ENCODE measurements at places on chromosomes 3 and 15. TPM values are rescaled to one million over a fixed set of nuclear protein-coding genes. Genes with fewer than 3 reads are reported as not detected.

DNA sequence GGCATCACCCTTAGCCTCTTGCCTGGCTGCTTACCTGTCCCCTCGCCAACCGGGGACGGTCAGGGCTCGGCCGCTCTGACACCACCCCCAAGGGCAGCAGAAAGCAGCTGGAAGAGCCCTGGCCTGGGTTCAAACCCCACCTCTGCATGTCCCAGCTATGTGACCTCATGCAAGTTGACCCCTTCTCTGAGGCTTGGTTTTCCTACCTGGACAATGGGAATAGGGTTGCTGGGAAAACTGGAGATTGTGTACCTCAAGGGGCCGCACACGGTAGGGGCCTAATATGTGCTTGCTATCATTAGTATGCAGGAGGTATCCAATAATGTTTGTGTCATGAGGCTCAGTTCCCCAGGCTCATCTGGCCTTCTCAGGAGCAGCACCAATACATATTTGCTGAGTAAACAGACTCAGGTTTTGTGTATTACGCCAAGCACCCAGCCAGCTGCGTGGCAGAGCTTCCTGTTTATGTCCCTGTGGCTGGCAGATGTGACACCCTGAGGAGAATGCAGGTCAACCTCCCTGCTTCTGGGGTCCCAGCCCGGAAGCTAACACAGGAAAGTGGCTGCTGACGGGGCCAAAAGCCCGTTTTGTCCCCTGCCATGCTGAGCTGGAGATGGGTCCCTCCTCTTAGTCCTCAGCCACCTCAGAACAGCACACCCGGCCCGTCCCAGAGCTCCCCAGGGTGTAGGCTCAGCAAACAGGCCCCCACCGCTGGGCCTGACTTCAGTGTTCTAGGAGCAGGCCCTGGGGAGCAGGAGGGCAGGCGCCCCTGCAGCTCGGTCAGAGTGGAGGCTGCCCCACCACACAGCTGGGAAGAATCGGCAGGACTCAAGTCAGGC lies 29.7 kb downstream of the PLXND1 start:
- peak; percentile 62 for DNase-seq

DNA sequence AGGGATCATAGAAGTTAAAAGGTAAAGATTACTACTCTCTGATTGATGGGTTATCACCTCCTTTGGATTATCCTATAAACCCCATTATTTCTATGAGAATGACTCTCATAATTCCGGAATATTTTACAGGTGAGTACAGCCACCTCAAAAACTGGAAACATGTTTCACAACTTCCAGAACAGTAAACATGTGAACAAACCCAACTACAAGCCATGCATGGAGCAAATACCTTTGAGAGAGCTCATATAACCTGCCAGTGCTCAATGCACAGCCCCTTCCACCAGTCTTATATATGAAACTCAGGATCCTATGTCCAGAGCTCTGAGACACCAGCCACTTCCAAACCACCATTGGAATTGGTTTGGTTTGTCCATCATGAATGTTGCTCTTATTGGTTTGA lies 208.0 kb downstream of the MECOM start:
- no peak for DNase-seq

GRCh38 chr3:25091934-25092333 lies 336.1 kb upstream of the RARB start:
- no peak for DNase-seq

DNA sequence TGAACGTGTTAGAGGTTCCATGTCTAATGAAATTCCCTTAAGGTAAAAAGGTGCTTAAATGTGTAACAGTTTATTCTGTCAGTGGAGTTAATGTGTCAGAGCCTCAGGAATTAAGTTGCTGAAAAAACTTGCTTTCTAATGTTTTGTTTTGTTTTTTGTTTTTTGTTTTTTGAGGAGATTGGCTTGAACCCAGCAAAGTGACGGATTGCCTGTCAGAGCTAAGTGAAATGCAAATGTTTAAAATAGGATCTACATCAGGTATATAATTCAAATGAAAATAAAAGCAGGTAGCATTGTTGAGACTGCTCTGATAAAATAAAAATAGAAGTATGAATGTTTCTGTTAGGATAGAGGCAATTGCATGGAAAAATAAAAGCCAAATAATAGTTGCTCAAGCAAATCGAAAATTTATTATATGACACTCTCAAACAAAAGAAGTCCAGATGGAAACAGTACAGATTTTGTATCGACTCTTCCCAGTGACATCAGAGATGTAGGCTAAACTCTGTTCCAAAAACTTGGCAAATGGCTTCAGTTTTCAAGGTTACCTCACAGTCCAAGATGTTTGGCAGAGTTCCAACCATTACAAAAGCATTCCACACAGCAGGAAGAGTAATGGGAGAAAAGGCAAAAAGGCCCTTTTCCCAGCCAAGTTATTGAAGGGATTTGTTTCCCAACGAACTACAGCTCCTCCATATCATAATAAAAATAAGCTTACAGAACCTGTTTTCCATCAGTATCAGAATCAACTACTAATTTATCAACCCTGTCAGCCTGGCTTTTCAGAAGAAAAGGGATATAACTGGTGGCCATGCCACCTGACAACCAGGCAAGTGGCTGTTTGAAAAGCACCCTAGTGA lies 291.0 kb downstream of the TBL1XR1 start:
- peak; percentile 95 for DNase-seq

KIF23 gene
- polyA plus RNA-seq, result 18.0 TPM

DNA sequence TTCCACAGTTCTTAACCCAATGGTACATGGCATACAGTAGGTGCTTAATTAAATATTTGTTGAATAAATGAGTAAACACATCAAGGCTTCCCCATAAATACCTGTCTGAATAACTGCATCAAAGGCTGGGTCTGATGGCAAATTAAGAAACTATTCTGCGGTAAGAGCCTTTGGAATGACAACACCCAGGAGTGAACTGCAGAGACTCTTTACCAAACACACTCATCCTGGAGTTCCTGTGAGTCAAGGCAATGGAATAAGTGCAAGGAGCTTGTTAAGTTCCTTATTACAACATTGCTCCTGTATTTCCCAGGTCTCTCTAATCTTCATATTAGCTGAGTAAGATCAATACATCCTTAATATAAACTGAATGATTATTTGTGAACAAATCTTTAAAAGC lies 119.9 kb upstream of the STT3B start:
- DNase-seq, result no peak

DNA sequence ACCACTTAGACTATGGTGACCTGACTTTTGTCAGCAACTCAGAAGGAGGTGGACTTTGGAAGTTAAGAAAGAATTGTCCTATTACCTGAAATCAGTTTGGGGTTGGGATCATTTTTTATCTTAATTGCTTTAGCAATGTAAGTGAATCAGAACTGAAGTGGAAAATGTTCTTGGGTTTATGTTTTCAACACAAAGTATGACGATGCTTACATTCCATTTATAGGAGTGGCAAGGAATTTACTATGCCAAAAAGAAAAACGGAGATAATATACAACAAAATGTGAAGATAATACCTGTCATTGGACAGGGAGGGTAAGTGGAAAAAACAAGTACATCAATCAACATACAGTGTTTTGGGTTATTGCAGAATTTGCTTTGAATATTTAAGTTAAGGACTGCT lies 116.1 kb downstream of the PDE8A start:
- DNase-seq, result no peak

MESP2 gene
- 0.27 TPM for polyA plus RNA-seq

NUP210 gene
- 7.2 TPM for polyA plus RNA-seq

TGM5 gene
- 0.27 TPM for polyA plus RNA-seq

SSUH2 gene
- polyA plus RNA-seq, result 3.0 TPM

- peak; percentile 43 for DNase-seq
Observed at GRCh38 chr3:190617185-190617584, 103.3 kb downstream of the IL1RAP start.

- DNase-seq, result no peak
Observed at GRCh38 chr3:13262493-13263211, 157.5 kb downstream of the NUP210 start.

DNA sequence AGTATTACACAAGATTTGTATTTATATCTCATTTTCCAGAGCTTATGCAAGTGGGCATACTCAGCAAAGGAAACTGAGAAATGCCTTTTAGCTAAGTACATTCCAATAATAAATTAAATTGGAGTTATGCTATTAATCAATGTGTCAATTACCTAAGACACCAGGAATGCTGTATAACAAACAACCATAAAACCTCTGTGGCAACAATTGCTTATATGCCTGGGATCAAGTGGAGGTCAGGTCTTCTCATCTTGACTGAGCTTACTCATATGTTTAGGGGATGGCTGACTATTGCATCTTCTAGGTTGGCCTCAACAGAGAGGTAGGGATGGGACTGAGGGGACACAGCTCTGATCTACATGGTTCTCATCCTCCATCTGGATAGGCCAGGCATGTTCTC lies 30.7 kb downstream of the CD200R1L start:
- no peak for DNase-seq

FMN1 gene
- 2.3 TPM for polyA plus RNA-seq

CASR gene
- polyA plus RNA-seq, result 0.03 TPM

- DNase-seq, result no peak
Observed at GRCh38 chr3:128745742-128746141, 19.8 kb downstream of the RAB7A start.

- no peak for DNase-seq
Observed at GRCh38 chr15:60779718-60780503, 301.0 kb upstream of the ICE2 start.

CCK gene
- polyA plus RNA-seq, result 2.9 TPM

DNA sequence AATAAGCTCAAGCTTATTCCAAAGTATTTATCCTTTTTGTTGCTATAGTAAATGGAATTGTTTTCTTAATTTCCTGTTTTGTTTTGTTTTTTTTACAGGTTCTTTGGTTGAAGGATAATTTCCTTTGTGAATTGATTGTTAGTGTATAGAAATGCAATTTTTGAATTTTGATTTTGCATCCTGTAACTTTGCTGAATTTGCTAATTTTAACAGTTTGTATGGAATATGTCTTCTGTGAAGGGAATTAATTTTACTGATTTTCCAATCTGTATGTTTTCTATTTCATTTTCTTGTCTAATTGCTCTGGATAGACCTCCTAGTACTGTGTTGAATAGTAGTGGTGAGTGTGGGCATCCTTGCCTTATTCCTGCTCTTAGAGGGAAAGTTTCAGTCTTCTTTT lies 28.3 kb downstream of the PFN2 start:
- no peak for DNase-seq

DNA sequence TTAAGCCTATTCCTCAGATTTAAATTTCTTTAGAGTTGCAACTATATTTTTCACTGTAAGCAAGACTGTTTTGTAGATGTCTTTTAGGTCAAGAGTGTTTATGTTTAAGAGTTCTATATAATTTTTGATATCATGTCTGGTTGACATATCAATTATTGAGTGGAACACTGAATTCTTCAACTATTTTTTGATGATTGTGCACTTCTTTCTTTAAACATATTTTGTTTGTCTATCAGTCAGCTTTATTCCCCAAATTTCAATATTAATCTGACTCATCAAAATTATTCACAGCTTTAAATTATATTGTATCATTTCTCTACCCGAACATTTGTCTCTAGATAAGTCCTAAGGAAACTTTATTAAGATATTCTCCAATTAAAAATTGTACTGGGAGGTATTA lies 933.6 kb upstream of the ROBO1 start:
- no peak for DNase-seq

ONECUT1 gene
- polyA plus RNA-seq, result not detected

GRCh38 chr3:159137949-159138348 lies 336.1 kb downstream of the MFSD1 start:
- no peak for DNase-seq

GALNT15 gene
- polyA plus RNA-seq, result 1.8 TPM

DNA sequence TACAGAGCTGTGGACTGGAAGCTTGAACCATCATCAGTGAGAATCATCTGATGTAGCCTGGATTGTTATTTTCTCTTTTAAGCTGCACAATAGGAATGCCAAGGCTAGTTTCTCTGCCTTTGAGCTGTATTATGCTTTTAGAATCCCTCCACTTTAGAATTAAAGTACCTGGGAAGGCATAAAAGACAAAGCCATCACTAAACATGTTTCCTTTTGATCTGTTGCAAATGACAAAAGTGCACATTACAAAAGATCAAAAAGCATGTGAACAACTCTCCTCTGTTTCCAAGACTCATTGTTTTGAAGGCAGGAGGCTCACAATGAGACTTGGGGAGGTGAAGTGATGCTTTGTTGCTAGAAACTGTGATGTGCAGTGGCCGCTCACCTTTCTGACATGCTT lies 51.8 kb downstream of the LARS2 start:
- DNase-seq, result no peak

GRCh38 chr15:91193378-91193720 lies 93.3 kb downstream of the SV2B start:
- DNase-seq, result no peak

DAPK2 gene
- 2.6 TPM for polyA plus RNA-seq

- DNase-seq, result no peak
Observed at GRCh38 chr3:136346486-136346885, 96.3 kb downstream of the PCCB start.

DNA sequence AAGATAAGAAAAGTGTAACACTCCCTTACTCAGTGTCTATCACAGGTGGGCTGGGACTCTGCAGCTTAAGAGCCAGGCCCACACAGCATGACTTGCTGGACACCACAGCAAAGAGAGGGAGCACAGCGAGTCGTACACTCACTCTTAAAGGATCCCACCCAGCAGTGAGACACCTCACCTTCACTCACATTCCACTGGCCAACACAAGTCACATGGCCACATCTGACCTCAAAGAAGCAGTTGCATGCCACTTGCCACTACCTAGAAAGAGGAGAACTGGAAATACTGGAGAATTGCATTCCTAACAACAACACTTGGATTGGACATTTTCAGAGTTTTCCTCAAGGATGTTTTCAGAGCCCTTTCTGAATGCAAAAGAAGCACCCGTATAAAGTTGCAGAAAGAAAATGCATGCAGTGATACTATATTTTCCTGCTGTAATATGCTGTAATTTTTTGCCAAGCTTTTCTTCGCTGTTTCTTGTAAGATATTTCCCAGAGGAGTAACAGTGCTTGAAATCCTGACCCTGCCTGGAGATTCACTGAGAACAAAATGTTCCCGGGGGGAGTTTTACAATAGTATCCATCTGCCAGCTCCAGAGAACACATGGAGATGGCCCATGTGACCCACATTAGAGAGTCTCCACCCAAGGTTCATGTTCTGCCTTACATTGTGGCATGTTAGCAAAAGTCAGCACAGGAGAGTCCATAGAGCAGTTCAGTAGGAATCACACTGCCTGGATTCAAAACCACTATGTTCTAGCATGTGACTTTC lies 42.2 kb downstream of the TRIM42 start:
- peak; percentile 64 for DNase-seq

- no peak for DNase-seq
Observed at GRCh38 chr3:177622520-177622919, 425.2 kb upstream of the TBL1XR1 start.

- DNase-seq, result no peak
Observed at GRCh38 chr15:31254431-31255175, 72.0 kb upstream of the KLF13 start.

DNA sequence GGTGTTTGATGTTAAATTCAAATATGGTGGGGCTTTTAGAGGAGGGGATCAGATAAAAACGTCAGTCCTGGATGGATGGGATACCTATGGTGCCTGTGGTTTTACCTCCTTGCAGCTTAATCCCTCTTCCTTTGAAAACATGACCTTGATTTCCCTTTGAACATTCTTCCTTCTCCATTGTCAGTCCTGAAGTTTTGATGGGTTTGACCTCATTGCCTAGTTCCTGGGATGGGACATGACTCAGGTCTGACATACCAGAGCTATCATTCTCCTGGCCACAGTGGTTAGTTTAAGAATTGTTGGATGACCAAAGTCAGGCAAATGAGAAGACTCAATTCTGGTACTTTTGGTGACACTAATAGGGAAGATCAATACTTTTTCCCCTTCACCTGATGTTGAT lies 87.2 kb downstream of the PRICKLE2 start:
- DNase-seq, result no peak

ATP8B4 gene
- polyA plus RNA-seq, result 2.7 TPM

GRCh38 chr3:71879089-71879488 lies 94.1 kb upstream of the PROK2 start:
- no peak for DNase-seq

ARIH1 gene
- 131 TPM for polyA plus RNA-seq

CACNA2D3 gene
- 2.7 TPM for polyA plus RNA-seq

All from muscle of back (tissue), 13 donors.